CD8-positive, alpha-beta memory T cell (primary cell): ENCODE measurements at places on chromosomes 16 and 17.

- no peaks in the 10 kb centered on the region for H3K27me3 ChIP-seq
- no peak for DNase-seq
- no peak overlapping the region for H3K4me3 ChIP-seq
- no peaks in the 10 kb centered on the region for H3K36me3 ChIP-seq
These were observed 72.4 kb downstream of the ERCC4 start for GRCh38 chr16:13992322-13992721.

- H3K36me3 ChIP-seq: no peaks in the 10 kb centered on the region
- no peak overlapping the region for H3K27ac ChIP-seq
- no peaks in the 10 kb centered on the region for H3K27me3 ChIP-seq
- no peak for DNase-seq
- H3K4me1 ChIP-seq: no peaks in the 10 kb centered on the region
- H3K4me3 ChIP-seq: no peak overlapping the region
These were observed 126.0 kb downstream of the ABCC12 start for GRCh38 chr16:48029768-48030167.

- no peak overlapping the region for H3K4me3 ChIP-seq
- no peak overlapping the region for H3K27ac ChIP-seq
- H3K27me3 ChIP-seq: no peaks in the 10 kb centered on the region
- H3K4me1 ChIP-seq: peaks cover 12% of the 10 kb centered on the region
- DNase-seq: no peak
These were observed 7.6 kb downstream of the THUMPD1 start for GRCh38 chr16:20734056-20734455.

DNA sequence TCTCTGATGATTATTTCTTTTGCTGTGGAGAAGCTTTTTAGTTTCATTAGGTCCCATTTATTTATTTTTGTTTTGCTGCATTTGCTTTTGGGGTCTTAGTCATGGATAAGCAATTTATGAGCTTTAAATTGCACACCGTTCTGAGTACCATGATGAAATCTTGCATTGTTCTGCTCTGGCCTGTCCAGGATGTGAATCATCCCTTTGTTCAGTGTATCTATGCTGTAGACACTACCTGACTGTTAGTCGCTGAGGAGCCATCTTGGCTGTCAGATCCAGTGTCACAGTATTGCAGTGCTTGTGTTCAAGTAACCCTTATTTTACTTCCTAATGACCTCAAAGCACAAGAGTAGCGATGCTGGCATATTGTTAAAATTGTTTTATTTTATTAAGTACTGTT is 218.0 kb upstream of the CNTNAP4 start:
- no peak for DNase-seq
- no peak overlapping the region for H3K4me3 ChIP-seq
- no peaks in the 10 kb centered on the region for H3K36me3 ChIP-seq
- no peak overlapping the region for H3K27ac ChIP-seq
- no peaks in the 10 kb centered on the region for H3K27me3 ChIP-seq
- no peaks in the 10 kb centered on the region for H3K4me1 ChIP-seq

DNA sequence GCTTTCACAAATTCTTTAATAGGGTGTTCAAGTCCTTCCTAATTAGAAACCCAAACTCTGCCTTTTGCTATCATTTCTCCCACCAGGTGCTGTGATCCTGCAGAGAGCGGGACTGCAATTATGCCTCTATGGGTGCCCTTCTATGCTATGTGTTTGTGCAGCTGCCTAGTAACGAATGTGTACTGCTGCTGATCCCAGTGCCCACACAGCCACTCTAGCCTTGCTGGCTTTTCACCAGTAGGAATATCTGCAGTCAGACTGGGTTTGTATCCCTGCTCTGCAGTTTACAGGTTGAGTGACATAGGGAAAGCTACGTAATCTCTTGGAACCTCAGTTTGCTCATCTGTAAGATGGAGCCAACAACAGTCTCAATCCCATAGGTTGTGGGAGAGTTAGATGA is 179.6 kb upstream of the IRX3 start:
- no peak for DNase-seq
- no peak overlapping the region for H3K27ac ChIP-seq
- H3K36me3 ChIP-seq: no peaks in the 10 kb centered on the region
- no peak overlapping the region for H3K4me3 ChIP-seq
- no peaks in the 10 kb centered on the region for H3K27me3 ChIP-seq
- H3K4me1 ChIP-seq: no peaks in the 10 kb centered on the region

DNA sequence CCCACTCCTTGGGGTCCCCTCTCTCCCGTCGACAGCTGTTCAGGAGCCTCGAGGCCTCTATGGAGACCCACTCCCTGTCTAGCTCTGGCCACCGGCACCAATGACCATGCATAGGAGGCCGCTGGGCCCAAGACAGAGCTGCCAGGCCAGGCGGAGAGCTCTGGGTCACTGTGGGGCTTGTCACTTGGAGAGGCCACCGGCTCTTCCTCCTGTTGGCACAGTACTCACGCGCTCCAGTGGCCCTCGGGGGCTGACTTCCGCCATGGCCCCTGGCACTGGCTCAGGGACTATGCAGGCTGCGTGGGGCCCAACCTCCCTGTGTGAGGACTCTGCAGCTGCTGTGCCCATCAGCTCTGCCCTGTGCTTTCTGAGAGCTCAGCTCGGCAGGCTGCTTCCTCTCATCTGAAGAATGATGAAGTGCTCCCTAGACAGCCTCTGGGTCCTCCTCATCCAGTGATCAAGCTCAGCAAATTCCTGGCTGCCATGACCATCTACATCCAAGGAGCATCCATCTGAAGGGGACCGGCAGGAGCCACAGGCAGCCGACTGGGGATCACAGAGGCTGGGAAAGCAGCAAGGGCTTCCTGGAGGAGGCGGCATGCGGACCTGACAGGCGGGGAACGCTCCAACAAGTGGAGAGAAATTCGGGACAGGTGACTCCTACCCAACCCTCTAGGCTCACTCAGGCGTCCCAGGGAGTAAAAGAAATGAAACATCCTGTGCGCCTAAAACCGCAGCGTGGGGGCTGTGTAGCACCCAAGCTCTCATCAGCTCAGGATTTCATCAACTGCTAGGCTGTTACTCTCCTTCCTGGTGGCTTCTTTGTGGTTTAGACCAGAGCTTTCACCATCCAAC is 16.8 kb downstream of the GALNS start:
- DNase-seq: no peak
- no peak overlapping the region for H3K4me3 ChIP-seq

DNA sequence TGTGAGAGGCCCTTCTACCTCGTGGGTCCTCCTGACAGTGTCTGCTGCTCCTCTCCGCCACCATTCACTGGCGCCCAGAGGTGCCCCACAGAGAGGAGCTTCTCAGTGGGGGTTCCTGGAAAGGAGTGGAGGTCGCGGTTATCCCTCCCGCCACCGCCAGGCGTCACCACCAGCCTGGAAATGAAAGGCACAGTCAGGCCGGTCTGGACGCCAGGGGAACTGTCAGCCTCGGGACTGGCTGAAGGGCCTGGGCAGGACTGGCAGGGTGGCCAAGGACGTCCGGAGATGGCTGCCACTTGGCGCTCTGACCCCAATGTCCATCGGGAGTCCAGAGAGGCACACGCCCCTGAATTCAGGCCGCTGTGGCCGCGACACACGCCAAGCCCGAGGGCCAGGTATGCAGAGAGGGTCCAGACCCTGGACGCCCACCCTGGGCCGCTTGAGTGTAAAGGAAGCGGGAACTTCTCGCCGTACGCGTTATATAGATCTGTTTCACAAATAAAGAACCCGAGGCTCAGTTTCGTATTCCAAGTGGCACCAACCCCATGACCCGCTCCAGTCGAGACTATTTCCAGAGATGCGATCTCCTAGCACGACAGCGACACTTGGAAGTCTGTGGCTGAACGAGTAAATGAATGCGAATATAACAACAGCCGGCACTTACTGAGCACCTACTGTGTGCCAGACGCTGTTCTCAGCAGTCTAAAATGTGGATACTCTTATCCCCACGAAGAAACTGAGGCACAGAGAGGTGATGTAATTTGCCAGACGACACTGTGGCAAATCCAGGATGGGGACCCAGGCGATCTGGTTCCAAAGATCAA is 7.6 kb upstream of the NXPH3 start:
- DNase-seq: peak; percentile 75
- peak overlapping the region; percentile 59 for H3K4me3 ChIP-seq
- H3K27me3 ChIP-seq: no peaks in the 10 kb centered on the region
- H3K36me3 ChIP-seq: no peaks in the 10 kb centered on the region
- H3K27ac ChIP-seq: no peak overlapping the region

- no peak overlapping the region for H3K4me3 ChIP-seq
- no peaks in the 10 kb centered on the region for H3K4me1 ChIP-seq
- no peak for DNase-seq
These were observed 44.9 kb upstream of the CDC42EP4 start for GRCh38 chr17:73356561-73357170.

- no peak overlapping the region for H3K4me3 ChIP-seq
- H3K36me3 ChIP-seq: no peaks in the 10 kb centered on the region
- no peaks in the 10 kb centered on the region for H3K27me3 ChIP-seq
- no peak for DNase-seq
These were observed 28.4 kb downstream of the LRRC75A start for GRCh38 chr17:16463358-16464302.
